ENCODE measurements at places on chromosomes 6 and 20.

- no peak for DNase-seq
These were observed 1.6 kb downstream of the POLR1H start for GRCh38 chr6:30062471-30063178.

- DNase-seq: no peak
These were observed 122.6 kb downstream of the HIVEP2 start for GRCh38 chr6:142822383-142822782.

DNA sequence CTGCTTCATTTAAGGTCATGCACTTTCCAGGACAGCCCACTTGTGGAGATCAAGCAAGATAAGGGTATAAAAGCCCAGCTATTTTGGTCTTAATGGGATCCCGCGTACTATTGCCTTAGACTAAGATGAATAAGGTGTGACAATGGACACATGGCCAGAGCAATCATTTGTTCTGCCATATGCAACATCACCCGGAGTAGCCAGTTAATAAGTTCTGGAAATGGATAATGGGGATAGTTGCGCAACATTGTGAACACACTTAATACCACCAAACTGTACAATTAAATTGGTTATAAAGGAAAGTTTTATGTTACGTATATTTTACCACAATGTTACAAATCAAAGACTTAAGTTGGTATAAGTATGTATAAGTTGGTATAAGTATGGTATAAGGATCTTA is 674.5 kb downstream of the HDGFL1 start:
- no peak for DNase-seq

GRCh38 chr6:163759542-163759941 is 345.0 kb downstream of the QKI start:
- no peak for DNase-seq

DNA sequence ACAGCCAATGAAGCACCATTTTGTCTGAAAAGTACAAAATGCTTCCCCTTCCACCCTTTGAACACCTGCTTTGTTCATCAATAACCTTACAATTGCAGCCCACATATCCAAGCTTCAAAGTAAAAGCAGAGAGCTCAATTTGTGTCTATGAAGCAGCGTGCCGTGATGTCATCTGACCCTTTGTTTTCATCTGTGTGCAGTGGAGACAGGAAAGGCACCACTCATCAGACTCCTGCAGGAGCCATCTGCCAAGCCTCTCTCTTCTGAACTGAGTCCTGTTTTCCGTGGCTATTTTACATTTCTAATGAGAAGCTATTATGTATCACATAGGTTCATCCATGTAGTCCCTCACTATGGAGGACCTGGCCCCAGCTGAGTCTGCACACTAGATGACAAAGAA is 7.5 kb upstream of the LY86 start:
- no peak for DNase-seq

GRCh38 chr6:2625581-2625980 is 125.1 kb downstream of the MYLK4 start:
- DNase-seq: no peak

- DNase-seq: no peak
These were observed 71.1 kb upstream of the FOXQ1 start for GRCh38 chr6:1240766-1241318.

GRCh38 chr20:33858666-33859065 is 47.5 kb downstream of the CHMP4B start:
- no peak for DNase-seq

DNA sequence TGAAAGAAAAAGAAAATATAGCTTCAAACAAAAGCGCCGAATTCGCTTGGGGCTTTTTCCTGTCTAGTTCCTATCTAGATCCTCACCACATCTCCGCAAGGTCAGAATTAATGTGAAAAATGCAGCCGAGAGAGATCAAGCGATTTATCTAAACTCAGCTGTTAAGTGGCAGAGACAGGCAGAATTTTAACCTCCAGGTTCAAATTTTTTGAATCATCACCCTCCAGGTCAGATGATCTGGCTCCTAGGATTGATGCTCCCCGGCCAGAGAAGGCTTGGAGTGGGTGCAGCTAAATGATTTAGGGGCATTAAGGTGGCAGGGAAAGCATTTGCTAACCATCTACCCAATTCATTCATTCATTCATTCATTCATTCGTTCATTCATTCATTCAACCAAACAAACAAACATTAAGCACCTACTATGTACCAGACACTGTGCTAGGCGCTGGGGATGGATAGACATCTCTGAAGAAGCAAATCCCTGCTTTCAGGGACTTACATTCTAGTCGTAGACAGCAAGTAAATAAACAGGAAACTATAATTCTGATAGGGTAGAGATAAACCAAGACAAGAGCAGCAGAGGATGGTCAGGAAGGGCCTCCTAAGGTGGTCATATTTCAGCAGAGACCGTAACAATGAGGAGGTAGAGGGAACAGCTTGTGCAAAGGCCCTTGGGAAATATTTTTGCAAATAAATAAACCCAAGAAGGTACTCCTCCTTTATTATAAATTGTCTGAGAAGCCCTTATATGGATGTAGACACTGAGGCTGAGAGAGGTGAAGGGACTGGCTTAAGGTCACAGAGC is 672 bp upstream of the UBE2V1 start:
- DNase-seq: no peak

GRCh38 chr20:63497946-63498935 is 642 bp downstream of the EEF1A2 start:
- no peak for DNase-seq

DNA sequence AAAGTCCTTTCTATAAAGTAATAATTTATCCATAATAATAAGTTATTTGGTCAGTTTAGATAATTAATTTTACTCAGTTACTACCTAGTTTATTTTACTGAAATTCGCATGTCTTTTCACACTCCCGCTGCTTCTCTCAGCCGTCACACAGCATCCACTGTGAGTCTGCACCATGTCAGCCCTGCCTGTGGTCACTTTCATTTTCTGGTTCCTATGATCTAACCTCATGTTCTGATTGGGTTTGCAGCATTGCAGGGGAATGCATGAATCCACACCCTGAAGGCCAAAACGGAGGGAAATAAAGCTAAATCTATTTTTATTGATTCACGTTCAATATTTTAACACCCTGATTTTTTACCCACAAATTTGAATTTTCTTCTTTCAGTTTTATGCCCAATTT is 47.4 kb downstream of the PDE10A start:
- no peak for DNase-seq

DNA sequence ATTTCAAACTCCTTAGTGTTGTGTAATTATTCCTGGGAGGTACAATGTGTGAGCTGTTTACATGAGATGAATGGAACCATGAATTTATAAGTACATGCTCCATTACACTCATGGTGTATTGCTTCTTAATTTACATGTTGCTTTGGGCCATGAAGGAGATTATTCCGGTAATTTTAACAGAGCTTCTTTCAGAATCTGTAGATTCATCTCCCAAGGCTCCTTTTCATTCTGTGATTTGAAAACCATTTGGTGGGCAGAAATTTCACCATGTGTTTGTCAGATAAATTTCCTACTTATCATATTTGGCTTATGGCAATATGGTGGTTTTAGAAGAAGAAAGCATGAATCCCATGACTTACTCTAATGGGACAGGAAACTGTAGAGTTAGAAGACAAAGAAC is 421.6 kb upstream of the EYS start:
- no peak for DNase-seq

GRCh38 chr6:37906121-37906520 is 86.6 kb downstream of the ZFAND3 start:
- no peak for DNase-seq

- DNase-seq: no peak
These were observed 49.8 kb upstream of the NEDD9 start for GRCh38 chr6:11282245-11282644.

DNA sequence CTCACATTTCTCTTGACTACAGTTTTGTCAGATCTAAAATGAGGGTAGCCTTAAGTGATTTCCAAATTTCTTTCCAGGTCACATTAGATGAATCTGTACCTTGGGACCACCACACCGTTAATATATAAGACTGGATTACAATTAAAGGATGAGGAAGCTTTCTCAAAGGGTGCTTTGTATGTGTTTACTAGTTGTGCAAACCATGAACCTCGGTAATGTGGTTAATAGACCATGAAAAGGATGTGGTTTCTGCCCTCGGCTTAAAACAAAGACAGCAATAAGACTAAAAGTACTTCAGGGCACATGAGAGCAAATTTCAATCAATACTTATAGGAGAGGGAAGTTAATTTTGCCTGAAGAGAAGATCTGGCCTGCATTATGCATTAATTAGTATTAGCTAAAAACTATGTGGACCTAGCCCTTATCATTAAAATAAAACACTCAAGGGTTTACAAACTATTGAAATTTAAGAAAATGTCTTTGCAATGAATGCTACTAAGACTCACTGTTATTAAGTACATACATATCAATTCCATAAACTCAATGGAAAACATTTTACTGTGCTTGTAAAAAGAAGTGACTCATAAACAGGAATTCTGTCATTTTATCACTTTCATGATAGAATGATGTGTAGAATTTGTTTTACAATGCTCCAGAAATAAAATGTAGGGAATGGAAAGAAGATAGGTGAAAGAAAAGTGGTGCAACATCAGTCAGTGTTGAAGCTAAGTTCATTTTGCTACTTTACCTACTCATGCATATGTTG is 936 bp upstream of the TMX4 start:
- DNase-seq: no peak

- no peak for DNase-seq
These were observed 52.5 kb downstream of the RPS12 start for GRCh38 chr6:132866762-132867449.

DNA sequence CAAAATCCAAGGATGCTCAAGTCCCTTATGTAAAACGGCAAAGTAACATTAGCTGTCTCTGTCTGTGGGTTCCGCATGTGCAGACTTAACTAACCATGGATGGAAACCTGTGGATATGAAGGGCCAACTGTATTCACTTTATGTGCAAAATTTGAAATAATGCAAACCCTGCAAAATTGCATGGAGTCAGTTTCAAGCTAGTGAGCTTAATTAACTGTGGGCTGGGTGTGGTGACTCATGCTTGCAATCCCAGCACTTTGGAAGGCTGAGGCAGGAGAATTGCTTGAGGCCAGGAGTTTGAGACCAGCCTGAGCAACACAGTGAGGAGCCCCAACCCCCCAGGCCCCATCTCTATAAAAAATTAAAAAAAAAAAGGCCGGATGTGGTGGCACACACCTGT is 81.4 kb downstream of the ANKS1A start:
- no peak for DNase-seq

DNA sequence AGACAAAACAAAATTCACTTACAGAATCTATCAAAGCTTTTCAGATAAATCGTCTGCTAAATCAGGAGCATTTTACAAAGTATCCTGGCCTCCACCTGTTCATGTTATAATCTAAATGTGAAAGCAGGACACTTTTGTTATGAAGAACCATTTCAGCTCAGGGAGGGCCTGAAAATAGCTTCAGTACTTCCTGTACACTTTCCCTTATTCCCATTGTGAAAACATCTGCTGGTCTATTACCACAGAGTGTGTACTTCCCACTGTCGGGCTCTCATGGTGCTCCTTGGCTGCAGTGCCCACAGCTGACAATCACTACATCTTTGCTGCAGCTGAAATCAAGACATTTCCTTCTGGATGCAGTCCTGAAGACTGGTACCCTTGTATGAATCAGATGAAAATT is 128.1 kb downstream of the OPRM1 start:
- no peak for DNase-seq

DNA sequence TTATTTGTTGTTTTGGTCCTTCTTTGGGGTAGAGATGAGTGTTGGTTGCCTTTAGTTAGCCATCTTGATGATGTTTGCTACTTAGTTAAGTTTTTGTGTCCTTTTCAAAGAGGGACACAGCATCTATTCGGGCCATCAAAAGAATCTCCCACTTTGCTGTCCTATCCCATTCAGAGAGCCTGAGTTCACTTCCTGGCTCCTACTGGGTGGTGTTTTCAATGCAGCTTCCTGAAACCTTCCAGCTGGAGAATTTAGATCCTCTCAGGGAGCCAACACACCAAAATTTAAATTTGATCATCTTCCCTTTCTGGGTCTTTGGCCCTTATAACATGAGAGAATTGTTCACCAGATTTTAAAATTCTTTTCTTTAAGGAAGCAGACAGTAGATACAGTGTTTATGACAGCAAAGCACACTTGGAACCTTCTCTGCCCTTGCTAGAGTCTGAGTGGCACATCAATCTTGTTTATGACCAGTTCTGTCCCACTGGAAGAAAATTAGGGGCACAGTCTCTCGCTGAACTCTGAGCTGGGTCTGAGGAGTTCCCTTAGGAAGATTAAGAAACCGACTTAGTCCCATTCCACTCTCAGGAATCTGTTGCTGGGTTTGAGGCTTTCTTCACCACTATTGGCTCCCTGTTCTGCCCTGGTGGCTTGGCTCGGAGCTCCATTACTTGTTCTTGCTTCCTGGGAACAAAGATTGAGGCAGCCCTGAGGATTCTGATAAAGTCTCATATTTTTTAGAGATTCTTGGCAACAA is 115.5 kb downstream of the CCDC170 start:
- no peak for DNase-seq

DNA sequence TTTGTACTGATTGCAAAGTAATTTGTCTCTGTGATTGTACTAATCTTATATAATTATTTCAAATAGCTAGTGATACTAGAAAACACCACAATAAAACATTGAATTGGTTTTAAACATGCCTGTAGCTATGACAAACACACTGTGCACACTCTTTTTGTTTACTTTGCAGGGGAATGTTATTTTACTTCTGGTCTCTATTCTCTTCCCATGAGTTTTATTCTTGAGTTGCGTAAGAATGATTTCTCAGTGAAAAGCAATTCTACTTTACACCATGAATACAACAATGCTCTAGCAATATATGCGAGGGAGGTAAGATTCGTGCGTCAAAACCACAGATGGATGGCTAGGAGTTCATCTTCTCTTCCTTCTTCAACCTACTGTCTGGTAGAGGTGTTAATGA is 68.4 kb upstream of the PHACTR1 start:
- no peak for DNase-seq

- no peak for DNase-seq
These were observed 524.1 kb upstream of the JAG1 start for GRCh38 chr20:11197851-11198250.

DNA sequence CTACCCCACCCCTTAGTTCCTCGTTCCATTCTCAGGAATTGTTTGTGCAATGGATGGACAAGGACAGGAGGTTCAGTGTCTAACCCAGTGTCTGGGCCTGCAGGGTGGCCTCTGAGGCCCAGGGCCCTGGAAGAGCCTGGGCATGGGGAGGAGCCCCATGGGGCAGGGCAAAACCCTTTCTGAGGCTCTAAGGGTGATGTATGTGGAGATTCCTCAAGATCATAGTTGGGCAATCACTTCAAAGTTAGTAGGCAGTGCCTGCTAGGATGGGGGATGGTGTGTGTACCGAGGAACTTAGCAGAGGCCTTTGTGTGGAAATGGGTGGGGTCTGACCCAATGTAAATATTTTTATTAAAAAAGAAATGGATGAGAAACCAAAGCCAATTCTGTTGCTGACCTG is 6.7 kb upstream of the C2 start:
- no peak for DNase-seq

DNA sequence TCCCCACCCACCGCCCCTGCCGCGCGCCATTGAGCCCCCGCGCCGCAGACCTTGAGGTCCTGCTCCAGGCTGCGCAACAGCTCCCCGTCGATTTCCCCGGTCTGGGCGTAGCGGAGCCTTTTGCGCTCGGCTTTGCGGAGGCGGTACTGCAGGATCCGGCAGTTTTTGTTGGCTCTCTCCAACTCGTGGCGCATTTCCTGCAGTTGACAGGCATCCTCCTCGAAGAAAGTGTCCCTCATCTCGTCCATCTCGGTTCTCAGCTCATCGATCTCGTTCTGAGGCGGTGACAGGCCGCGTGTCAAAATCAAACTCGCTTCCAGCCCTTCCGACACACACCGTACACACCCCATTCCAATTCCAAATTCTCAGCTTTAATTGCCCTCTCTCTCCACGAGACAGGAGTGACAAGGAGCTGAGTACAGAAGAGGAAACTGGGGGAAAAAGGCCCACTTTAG is 4.3 kb downstream of the MTCL3 start:
- no peak for DNase-seq

Measured in activated CD4-positive, alpha-beta T cell treated with anti-CD3 and anti-CD28 coated beads for 1 hour (primary cell).